ENCODE measurements at places on chromosomes 11 and 22.
A peak's percentile ranks its signal among the peaks of the same experiment; 100 is the strongest.

DNA sequence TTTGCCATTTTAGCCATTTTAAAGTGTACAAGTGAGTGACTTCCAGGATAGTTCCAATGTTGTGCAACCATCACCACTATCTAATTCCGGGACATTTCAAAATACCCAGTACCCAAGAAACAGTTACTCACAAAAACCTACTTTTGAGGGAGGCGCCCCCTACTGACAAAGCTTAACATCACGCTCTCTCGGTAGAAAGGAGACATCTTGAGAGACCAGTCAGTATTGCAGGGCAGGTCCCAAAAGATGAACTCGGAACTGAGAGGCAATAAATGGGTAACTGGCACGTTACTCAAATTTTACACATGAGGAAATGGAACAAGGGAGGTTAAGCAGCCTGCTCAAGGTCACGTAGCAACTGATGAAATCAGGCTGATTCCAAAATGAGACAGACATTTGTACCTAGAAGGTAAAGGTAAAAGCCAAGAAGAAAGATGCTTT, 50.0 kb upstream of the POU2AF1 start:
- no peak for DNase-seq

GRCh38 chr11:17252704-17253103, 23.8 kb upstream of the NUCB2 start:
- DNase-seq: no peak

DNA sequence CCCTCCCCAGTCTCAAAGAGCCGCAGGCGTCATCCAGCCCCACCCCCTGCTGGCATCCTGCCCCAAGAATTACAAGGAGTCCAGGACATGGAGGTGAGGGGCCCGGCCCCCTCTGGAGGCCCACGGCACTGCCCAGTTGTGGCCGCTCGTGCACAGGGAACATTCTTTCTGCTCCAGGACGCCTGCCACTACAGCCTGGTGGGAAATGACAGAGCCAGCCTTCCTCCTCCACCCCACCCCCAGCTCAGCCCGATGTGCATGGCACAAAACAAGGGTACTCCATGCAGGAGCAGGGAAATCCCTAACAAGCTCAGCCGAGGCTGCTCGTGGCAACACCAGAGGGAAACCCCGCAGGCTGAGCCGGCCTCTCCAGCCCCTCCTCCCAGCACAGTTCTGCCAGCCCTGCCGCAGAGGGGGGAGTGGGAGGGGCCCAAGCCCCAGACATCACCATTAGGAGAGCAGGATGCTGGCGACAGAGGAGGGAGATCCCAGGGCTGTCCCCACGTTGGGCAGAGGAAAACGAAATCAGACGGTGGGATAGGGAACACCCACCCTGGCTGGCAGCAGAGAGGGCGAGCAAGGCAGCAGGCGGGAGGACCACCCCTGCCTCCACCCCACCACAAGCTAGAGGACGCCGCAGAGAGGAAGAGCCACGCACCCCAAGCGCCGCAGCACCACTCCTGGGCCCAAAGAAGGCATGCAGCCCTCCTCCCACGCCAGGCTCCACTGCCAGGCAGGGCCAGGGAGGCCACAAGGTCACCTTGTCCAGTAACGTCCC, 10.0 kb downstream of the IGSF9B start:
- peak; percentile 80 for DNase-seq

GRCh38 chr22:29914165-29914564, 31.2 kb downstream of the MTMR3 start:
- no peak for DNase-seq

- DNase-seq: no peak
Observed at GRCh38 chr22:29435236-29436136, 2.9 kb upstream of the RFPL1 start.

- no peak for DNase-seq
Observed at GRCh38 chr11:71164186-71164585, 88.2 kb downstream of the SHANK2 start.

DNA sequence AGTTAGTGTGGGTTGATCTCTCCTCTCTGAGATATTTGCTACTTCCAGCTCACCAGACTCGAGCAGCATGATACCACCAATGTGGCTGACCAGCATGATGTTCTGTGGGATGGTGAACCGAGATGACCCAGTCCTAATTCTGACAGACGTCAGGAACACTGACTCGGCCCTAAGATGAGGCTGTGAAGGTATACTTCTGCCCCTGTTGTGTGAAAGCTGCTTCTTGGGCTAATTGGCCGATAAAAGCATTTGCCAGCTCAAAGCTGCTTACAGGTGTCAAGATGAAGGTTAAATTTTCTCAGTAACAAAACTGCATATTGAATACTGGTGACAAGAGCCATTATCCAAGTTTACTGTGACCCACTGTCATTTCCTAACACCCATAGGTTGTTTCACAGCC, 151.4 kb downstream of the BRD1 start:
- DNase-seq: no peak

DNA sequence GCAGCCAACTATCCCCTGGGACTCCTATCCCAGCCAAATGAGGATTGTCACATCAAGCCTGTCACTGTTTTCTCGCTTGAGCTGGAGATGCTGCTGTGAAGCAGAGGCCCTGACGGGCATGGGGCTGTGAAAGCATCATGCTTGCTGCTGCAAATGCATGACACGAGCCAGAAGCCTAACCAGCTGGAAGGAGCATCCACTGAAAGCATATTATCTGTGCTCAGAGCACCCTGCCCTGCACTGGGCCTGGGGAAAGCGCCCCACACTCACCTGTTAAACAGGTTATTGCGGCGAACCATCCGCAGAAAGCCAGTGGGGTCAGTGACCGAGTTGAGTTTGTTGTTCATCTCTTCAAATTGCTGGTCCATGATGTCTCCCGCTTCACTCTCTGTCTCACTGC, 110.9 kb upstream of the PITPNB start:
- DNase-seq: no peak

DNA sequence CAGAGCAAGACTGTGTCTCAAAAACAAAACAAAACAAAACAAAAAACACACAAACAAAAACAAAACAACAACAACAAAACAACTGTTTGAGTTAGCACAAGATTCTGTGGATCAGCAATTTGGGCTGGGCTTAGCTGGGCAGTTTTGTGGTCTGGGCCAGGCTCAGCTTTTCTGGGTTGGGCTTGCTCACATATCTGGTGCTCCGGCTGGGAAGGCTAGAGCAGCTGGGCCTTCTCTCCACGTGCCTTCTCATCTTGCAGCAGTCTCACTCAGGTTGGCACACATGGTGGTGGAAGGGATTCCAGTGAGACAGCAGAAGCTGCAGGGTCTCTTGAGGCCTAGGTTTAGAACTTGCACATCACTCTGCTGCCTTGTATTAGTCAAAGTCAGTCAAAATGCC, 35.7 kb downstream of the EIF3F start:
- no peak for DNase-seq

- no peak for DNase-seq
Observed at GRCh38 chr22:41341990-41342389, 39.8 kb upstream of the TEF start.

GRCh38 chr22:29890760-29891159, 7.8 kb downstream of the MTMR3 start:
- no peak for DNase-seq

DNA sequence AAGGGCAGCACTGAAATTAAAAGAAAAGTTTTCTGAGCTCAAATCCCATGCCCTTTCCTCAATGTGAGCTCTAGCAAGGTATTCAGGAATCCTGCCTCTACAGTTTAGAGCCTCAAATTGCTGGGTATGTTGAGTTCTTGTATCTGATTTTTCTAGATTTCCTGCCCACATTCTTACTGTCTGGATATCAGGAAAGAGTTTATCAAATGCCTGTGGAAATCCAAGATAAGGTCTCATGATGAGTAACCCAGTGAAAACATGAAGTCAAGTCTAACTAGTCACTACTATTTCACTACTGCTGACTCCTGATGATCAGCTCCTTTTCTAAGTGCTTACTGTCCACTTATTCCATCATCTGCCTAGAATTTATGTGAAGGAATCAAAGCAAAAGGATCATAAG, 29.8 kb downstream of the LIMK2 start:
- no peak for DNase-seq

- peak; percentile 8 for DNase-seq
Observed at GRCh38 chr11:58629857-58630256, 7.4 kb downstream of the CNTF start.

GRCh38 chr11:115886422-115886733, 382.2 kb upstream of the CADM1 start:
- DNase-seq: no peak

- no peak for DNase-seq
Observed at GRCh38 chr11:13463779-13464290, 813 bp upstream of the BTBD10 start.

- no peak for DNase-seq
Observed at GRCh38 chr11:65779919-65780769, 632 bp downstream of the AP5B1 start.

GRCh38 chr11:71067753-71068152, 184.6 kb downstream of the SHANK2 start:
- no peak for DNase-seq

DNA sequence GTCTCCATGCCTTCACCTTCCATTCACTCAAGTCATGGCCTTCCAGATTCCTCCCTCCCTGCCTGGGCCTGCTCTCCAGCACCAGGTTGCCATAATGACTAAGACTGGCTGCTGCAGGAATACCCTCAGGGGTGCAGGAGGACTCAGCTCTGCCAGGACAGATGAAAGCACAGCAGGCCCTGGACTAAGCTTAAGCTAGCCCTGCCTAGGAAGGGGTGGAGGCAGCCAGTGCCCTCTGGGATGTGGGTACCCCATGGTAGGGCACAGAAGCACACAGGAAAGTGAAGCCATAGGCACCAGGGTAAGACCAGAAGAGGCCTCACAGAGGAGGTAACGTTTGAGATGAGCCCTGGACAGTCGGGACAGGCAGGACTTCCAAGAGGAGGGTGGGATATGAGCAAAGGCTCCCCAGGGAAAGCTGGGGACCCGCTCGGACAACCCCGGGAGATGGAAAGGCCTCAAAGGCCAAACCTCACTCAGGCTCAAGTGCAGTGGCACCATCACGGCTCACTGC, 3.0 kb upstream of the RIN1 start:
- no peak for DNase-seq

- no peak for DNase-seq
Observed at GRCh38 chr11:37613031-37613430, 1015.0 kb upstream of the RAG2 start.

DNA sequence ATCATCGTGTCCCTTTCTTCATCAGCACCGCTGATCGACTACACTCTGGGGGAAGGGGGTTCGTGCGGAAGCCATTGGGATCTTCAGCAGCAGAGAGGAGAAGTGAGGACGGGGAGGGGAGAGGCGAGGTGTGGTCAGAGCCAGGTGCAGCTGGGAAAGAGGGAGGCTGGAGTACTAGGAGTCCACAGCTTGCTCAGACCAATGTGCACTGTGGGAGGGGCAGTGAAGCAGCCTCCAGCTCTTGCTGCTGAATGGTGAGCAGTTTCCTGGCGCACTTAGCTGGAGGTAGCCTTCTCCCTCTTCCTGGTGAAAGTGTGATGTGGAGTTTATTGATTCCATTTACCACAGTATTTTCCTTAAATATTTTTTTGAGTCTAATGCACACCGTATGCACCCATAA, 99.0 kb upstream of the NECTIN1 start:
- no peak for DNase-seq

- DNase-seq: no peak
Observed at GRCh38 chr22:38710351-38710750, 4.6 kb downstream of the GTPBP1 start.

DNA sequence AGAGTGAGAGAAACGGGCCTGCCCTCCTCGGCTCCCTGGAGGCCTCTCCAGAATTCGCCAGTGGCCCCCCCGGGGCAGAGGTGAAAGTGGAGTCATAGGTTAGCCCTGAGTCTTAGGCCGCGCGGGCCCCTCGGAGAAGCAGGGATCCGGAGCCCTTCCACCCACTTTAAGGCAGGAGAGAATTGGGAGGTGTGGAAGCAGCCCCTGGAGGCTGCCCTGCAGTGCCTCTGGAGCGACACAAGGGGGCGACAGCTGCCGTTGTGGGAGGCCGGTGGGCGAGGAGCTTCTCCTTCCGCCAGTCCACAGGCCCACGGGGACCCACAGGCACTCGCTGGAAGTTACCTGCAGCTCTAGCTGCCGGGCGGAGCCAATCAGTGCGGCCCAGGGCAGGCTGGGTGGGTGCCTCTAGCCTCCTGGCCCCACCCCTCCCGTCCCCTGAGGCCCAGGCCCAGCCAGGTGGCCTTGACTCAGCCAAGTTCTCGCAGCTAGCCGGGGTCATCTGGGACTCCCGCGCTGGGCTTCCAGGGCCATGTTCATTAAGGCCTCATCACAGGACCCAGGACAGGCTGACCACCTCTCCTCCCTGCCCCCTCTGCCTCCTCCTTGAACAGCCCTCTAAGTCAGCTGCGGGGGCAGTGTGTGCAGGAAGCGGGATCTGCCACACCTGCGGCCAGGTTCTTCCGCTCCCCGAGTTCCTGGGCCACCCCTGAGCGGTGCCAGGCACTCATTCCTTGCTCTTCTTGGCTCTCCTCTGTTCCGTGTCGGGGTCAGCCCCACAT, 5.0 kb downstream of the DGKZ start:
- DNase-seq: peak; percentile 41

GRCh38 chr11:119992171-119993051, 145.5 kb downstream of the TRIM29 start:
- DNase-seq: peak; percentile 17

- DNase-seq: no peak
Observed at GRCh38 chr11:124085583-124085982, 29.7 kb upstream of the VWA5A start.

DNA sequence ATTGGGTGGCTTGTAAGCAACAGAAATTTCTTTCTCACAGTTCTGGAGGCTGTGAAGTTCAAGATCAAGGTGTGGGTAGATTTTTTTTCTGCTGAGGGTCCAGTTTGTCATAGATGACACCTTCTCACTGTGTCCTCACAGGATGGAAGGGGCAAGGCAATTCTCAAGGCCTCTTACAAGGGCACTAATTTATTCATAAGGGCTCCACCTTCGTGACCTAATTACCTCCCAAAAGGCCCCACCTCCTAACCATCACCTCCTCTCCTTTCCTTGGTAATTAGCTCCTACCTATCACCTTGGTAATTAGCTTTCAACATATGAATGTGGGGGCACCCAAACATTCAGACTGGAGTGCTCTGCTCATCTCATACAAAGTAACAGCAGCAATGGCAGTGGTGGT, 92.3 kb upstream of the CD44 start:
- DNase-seq: no peak

GRCh38 chr11:109041876-109042275, 377.0 kb downstream of the DDX10 start:
- no peak for DNase-seq

DNA sequence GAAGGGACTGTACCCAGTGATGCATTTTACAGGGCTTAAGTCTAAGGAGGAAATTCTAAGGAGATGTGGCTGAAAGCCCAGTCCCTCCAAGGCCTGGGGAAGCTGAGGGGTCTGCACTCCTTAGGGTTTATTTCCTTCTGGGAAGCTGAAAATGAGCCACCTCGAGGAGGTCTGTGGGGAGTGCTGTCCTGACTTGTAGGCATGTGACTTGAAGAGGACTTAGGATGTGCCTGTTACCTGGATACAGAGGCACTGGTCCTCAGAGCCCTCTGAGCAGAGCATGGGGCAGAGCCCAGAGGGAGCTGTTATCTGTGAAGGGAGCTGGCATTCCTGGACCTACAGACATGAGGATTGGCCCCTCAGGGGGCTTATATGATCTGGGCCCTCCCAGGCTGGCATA, 77.1 kb downstream of the TP53I11 start:
- no peak for DNase-seq

- DNase-seq: no peak
Observed at GRCh38 chr11:68442433-68442832, 18.1 kb upstream of the PPP6R3 start.

- no peak for DNase-seq
Observed at GRCh38 chr11:47495011-47495855, 46.3 kb upstream of the RAPSN start.

- no peak for DNase-seq
Observed at GRCh38 chr22:27780161-27780575, 21.4 kb downstream of the MN1 start.

- DNase-seq: no peak
Observed at GRCh38 chr11:59172345-59173079, 580 bp downstream of the DTX4 start.

Measured in COR-L47 (cell line).